GM12878 (cell line): ENCODE measurements at places on chromosomes 12 and 14.

DNA sequence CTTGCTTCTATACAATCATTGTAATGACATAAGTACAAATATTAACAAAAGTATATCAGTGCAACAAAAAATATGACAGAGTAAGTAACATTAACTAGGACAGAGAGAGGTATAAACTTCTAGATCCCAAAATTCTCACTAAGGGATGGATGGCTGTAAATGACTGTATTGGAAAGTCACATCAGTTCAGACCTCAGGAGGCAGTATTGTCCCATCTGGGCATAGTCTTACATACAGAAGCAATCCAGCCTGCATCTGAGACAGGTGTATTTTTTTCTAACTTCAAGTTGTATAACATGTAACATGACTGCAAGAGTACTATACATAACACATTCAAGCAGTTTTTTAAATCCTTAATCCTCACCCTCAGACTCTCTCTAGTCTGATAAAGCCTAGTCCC is 99.0 kb downstream of the GARIN6 start:
- no peak for DNase-seq

DNA sequence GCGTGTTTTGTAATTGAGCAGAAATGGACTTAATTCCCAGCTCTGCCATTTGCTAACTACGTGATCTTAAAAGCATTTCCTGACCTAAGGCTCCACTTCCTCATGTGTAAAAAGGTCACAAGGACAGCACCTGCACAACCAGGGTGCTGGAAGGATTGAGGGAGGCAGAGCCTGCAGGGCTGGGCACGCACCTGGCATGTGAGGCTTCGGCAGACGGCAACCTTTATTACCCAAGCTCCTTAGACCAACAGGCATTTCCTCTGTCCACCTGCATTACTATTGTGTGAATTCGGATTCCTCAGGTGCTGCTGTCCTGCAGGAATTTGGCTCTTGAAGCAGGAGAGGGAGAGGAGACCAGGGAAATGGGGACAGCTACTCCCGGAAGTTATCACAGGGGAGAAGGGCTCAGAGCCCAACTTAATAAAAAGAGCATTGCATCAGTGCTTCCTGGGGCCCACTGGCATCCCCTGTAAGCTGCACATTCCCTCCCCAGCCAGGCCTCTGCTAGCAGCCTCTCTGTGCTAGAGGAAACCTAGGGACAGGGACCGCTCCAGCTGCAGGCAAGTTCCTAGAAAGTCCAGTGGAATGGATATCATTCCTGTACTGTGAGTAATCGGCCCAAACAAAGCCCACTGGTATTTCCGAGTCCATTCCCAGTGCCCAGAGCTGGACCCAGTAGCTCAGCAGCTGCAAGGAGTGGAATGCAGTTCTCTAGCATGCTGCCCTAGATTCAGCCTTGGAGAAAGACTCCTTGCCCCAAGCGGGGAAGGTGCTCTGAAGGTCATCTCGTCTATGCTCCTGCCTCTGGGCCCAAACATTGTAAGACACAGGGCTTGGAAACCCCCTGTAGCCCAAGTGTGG is 157.1 kb upstream of the CCND2 start:
- no peak for DNase-seq

DNA sequence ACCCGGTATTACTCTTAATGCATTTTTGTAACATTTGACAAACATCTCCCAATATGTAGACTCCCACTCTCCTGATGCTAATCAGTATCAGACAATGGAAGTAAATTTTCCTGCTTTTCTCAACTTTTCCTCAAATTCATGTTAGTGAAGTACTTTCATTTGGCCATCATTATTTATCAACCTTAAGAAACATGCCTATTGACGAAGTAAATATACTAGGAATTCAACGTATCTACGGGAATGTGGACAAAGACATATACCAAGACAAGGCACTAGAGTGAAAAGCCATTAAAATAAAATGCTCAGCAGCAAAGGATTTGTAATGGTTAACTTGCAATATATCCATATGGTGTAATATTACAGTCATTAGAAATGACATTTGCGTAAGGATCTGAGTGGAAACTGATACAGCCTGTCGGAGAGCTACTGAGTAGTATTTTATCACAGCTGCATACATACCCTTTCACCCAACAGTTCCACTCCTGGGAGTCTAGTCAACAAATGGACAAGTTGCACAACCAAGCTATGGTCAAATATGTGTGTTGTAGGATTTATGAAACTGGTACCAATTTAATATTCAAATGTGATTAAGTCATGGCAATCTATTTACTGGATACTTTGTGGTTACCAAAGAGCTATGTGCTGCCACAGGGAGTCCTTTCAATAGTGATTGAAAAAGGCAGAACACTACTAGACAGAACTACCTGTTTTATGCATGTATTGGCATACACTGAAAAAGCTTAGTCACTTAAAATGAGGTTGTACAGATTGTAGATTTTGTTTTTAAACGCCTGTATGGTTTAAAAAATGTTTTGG is 26.5 kb downstream of the NUDT4 start:
- DNase-seq = no peak

GRCh38 chr12:64691227-64691794 is 67.9 kb downstream of the GNS start:
- DNase-seq = no peak

- DNase-seq = no peak
These were observed 74.4 kb downstream of the SLC24A4 start for GRCh38 chr14:92397150-92397952.

DNA sequence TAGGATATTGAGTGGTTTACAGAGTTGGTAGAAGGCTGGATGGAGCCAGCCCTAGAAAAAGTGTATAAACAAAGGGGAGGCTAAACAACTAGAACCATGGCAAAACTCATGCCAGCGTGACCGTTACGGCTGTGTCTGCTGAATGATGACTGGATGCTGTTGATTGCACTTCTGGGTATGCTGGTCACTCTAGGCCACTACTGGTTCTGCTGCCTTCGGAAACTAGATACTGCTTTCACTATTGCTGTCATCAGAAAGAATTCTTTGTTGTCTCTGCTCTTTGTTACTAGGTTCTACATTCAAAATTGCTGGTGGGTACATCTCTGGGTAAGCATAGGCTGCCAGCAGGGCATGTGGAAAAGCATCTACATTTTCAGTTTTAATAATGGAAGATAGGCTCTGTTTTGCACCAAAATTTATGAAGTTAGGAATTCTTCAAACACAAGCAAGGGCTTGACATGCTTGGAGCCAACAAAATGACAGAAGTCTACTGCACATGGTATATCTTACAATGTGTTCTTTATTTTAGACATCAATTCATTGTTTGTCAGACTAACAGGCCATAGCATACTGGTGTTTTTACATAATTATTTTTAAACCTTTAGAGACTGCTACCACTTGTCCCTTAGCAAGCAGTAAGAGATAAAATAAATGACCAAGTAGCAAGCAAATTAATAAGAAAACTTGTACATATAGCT is 15.4 kb downstream of the MON2 start:
- DNase-seq = no peak

DNA sequence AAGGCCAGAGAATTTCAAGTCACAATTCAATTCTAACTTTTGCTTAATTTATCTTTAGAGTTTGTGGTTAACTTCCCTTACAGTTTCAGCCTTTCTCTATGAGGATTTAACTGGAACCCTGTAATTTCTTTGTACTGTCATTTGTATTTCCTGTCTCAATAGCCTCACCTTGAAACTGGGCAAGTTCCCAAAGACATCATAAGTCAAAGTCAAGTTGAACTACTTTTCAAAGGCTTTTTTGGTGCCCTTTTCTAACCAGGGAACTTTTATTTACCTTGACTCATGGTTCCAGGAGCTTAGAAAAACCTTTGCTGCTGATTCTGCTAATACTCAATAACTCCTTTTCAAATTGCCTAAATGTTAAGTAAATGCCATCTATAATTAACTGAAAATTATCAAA is 200.8 kb upstream of the KRR1 start:
- no peak for DNase-seq

DNA sequence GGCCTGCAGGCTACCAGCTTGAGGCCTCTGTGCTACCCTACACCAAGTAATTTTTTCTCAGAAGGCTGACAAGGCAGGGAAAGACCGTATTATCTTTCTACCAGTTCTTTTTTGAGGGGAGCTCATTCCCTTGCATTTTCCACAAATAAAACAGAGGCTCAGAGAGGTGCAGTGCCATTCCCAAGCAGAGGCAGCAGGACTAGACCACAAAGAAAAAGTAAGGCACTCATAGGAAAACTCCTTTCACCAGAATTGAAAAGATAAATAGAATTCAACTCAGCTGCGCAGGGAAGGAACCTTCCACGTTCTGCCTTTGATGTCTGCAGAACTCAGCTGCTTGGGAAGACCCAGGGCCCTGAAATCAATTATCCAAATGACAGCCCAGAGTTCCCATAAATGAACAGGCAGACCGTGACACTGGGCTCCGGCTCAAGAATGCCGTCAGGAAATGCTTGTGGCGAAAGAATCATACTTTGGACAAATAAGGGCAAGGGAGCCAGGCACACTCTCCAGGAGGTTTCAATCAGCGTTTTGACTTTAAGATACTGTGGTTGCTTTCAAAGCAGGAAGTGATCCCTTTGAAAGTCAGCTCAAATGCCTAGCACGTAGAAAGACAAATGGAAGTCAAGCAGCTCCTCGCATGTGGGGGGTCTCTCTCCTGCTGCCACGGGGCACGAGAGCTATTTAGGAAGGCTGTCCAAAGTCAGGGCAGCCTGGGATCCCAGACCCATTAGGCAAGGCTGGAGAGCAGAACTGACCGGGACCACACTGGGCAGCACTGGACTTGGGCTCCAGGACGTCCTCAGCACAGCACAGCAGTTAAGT is 14.0 kb downstream of the KCTD10 start:
- DNase-seq = no peak

DNA sequence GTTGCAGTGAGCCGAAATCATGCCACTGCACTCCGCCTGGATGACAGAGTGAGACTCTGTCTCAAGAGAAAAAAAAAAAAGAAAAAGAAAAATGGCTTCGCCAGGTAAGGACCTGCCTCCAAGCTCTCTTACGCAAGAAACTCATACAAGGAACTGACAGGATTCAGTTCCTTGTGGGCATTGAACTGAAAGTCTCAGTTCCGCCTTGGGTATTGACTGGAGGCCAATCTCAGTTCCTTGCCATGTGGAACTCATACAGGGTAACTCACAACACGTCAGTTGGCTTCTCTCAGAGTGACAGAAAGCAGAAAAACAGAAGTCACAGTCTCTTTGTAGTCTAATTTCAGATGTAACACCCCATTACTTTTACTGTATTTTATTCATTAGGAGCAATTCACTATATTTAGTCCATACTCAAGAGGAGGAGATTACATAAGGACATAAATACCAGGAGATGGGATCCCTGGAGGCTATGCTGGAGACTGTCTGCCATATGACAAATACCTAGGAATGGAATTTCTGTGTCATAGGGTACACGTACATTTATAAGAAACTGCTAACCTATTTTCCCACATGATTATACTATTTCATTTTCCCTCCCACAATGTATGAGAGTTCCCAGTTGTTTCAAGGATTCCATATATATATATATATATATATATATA is 11.4 kb upstream of the NOPCHAP1 start:
- peak; percentile 97 for DNase-seq

GRCh38 chr12:51326698-51327439 is 2.9 kb upstream of the BIN2 start:
- DNase-seq = peak; percentile 77

DNA sequence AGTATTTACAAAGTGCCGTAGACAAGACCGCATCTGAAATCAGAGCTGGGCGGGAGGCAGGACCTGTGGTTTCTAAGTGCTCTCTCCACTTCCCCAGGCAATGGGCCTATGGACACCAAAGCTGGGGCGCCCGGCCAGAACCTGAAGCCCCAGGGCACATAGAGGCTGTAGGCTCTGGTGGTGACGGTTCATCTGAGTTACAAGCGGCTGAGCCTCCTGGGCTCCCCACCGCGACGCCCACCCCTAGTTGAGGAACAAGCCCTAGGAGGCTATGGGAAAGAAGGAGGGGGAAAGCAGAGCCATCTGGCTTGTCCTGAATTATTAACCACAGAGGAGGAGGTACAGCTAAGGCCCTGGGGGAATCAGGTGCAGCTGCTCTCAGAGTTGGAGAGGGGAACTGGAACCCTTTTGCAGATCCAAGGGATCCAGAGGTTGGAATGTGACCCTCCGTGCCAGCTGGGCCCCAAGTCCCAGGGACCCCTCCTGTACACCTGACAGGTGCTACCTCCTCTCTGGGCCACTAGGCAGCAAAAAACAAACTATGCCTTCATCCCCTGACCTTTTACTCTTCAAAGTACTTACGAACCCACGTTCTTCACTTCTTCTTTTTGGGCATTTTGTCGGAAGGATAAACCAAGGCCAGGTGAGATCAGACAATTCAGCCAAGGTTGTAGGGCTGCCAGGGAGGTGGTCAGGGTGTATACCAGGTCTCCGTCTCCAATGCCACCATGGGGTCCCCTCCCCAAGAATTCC is 77.2 kb downstream of the ARL6IP4 start:
- DNase-seq = no peak

GRCh38 chr12:86456241-86456640 is 200.1 kb upstream of the MGAT4C start:
- no peak for DNase-seq

DNA sequence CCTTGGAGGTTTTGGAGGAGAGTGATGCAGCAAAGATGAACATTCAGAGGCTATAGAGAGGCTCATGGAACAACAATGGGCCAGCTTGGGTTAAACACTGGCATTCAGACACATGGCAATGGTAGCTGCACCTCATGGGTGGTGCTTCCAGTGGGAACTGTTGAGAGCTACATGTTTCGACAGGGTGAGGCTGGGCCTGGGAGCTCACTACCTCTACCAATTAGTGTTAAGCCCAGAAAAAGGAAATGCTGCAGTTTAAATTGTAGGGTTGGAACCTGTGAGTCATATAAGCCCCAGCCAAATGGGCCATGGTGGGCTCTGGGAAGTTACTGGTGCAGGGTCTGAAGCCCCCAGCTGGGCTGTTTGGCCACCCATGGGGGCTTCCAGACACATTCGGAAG is 279.7 kb downstream of the ZFP36L1 start:
- DNase-seq = no peak

DNA sequence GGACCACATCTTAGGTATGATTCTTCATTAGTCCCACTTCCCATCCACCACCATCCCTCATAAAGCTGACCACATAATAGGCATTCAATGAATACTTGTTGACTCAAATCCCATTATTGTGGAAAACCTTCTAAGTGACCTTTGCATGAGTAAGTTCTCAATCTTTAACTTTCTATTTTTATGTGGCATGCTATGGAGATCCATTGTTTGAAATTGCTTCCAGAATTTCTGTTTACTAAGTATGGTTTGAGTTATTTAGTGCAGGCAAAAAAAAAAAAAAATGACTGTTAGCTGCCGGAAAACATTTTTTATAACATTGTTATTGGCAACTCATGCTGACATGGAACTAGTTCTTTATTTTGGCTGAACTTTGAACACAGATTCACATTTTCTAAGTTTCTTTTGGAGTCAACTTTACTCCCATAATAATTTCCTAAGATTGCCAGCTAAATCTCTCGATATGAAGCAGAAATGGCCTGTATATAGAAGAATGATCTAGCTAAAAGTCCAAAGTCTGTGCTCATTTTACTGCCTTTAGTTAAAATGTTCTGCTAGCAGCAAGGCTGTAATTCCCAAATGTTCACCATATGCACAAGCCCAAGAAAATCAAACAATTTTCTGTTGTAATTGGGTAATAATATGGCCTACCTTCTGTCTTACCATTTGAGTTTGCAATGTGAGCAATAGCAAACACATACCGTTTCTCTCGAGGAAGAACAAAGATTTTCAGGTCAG is 77.9 kb downstream of the PTGER2 start:
- DNase-seq = no peak

GRCh38 chr12:120737557-120738251 is 12.1 kb downstream of the ACADS start:
- DNase-seq = no peak
